8988T (cell line): ENCODE measurements at places on chromosomes 11 and 22.

DNA sequence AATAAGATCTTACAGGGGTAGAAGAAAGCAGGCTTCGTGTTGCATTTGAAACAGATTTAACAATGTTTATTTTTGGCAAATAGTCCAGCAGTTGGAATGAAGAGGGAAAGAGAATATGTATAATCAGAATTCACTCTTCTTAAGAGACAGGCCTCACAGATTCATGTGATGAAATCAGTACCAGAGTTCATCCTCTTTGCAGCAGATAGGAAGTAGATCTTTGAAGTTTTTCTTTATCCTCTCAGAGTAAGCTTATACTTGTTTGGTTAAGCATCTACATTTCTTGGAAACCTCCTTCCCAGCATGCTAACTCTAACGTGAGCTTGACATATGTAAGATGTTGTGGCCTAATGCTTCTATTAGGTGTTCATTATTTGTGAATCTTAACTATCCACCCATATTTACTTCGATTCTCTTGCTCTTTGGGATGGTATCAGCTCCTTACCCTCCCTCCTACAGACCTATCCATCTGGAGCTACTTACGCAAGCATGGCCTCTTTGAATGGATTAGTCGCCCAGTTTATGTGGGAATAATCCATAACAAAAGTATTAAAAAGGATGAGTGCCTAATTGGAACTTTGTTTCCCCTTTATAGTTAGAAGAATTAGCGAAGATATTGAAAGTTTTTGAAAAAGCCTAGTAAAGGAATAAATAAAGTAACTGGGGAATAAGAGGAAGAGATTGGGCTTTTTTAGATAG is 80.1 kb downstream of the PRMT3 start:
- DNase-seq = no peak

DNA sequence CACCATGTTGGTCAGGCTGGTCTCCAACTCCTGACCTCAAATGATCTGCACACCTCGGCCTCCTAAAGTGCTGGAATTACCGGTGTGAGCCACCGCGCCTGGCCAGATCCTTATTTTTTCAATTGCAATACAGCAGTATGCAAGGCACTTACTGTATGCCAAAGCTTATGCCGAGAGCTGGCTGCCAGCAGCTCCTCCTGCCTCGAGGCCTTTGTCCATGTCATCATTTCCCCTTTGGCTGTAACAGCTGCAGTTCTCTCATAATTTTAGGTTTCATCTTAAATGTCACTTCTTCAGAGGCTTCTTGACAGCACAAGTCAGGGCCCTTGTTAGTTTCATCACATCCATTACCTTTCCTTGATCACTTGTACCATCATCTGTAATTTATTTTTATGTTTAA is 1.5 kb upstream of the SREBF2 start:
- DNase-seq = no peak

- no peak for DNase-seq
Measured at GRCh38 chr11:36510594-36510942, 496 bp upstream of the TRAF6 start.

GRCh38 chr11:87974797-87975196 is 200.4 kb downstream of the RAB38 start:
- no peak for DNase-seq

- no peak for DNase-seq
Measured at GRCh38 chr11:27902981-27903624, 202.8 kb upstream of the BDNF start.

- peak; percentile 23 for DNase-seq
Measured at GRCh38 chr11:2589538-2589934, 110.3 kb downstream of the KCNQ1OT1 start.

DNA sequence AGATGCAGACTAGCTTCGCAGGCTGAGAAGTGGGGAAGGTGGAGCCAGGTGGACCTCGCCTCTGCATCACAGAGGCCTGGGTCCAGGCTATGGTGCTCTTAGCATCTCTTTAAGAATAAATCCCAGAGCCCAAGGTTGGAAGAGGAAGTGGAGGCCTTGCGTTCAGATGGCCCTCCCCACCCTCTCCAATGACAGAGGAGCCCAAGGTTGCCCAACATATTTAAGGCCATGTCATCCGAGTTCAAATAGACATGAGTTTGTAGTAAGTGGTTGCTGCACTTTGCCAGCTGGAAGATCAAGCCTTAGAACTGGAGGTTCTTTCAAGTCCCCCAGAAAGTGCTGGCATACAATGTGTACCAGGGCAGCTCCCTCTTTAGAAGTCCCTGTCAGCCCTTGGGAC is 47.1 kb upstream of the HORMAD2 start:
- DNase-seq = no peak

GRCh38 chr11:83192606-83193245 is 786 bp upstream of the ANKRD42 start:
- no peak for DNase-seq

DNA sequence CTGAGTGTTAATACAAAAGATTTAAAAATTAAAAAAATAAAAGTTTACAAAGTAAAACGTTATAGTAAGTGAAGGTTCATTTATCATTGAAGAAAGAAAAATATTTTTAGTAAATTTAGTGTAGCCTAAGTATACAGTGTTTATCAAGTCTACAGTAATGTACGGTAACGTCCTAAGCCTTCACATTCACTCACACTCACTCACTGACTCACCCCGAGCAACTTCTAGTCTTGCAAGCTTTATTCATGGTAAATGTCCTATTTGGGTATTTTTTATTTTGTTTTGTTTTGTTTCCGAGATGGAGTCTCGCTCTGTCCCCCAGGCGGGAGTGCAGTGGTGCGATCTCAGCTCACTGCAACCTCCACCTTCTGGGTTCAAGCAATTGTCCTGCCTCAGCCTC is 8.8 kb downstream of the CASTOR1 start:
- DNase-seq = no peak

- no peak for DNase-seq
Measured at GRCh38 chr22:49259839-49260615, 567.6 kb downstream of the BRD1 start.

- DNase-seq = no peak
Measured at GRCh38 chr11:128592454-128592853, 5.1 kb upstream of the ETS1 start.

DNA sequence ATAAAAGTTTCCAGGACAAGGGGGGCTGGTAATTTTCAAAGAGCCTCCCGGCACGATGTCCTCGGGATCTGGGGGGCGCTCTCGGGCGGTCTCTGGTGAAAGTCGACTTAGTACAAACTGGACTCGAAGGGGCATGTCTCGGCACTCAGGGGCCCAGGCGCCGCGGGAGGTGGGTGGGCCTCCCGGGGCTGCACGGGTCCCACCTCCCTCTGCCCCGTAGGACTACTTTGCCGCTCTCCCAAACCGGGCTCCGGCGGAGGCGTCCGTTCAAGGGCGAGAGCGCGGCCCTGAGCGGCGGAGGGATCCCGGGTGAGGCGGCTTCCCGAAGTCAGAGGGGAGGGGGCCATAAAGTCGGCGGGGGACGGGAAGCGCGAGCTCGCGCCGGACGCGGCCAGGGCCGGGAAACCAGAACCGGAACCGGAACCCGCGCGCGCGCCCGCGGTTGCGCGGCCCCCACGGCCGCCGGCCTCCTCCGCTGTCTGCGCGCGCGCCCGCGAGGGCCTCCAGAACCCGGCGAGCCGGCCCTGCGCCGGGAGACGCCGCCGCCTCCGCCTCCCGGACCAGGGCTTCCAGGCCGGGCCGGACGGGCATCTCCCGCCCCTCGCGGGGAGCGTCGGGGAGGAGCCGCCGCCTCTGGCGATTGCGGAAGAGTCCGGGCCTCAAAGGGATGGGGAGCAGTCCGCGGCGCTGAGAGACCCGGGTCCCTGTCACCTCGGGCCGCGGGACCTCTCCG is at the start of gene ARHGEF12:
Gene ARHGEF12, plus strand, starts transcription at position 506 of the 733 bp plus-strand sequence. CDS start 831 bp downstream, outside the sequence.
- DNase-seq = peak; percentile 95

- DNase-seq = no peak
Measured at GRCh38 chr11:121391914-121392313, 60.2 kb upstream of the SORL1 start.

- no peak for DNase-seq
Measured at GRCh38 chr11:7473717-7474116, 11.6 kb upstream of the OLFML1 start.

GRCh38 chr11:69293087-69293486 is 868 bp upstream of the MYEOV start:
- peak; percentile 68 for DNase-seq

- no peak for DNase-seq
Measured at GRCh38 chr11:4092026-4092425, 2.6 kb upstream of the RRM1 start.

- DNase-seq = no peak
Measured at GRCh38 chr11:72716290-72716689, 35.9 kb downstream of the ARAP1 start.

DNA sequence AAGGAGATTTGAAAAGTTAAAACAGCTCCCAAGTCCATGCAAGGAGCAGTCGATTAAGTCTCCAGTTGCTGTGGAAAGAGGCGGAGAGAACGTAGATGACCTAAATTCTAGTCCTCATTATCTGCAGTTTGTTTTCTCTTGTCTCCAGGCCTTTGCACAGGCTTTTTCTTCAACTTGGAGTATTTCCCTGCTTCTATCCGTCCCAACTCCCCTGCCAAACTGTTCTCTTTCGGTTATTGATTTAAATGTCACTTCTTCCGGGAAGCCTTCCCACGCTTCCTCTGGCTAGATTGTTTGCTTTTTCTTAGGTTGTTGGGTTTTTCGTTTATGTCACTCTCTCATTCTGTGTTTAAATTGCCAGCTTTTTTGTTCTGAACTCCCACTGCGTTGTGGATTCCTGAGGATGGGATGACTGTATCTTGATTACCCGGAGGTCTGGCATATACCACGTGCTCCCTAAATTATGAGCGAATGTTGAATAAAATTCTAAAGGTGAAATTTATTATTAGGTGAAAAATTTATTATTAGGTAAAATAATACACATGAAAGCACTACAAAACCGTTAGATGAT is 463 bp downstream of the TMEM126B start:
- DNase-seq = no peak

DNA sequence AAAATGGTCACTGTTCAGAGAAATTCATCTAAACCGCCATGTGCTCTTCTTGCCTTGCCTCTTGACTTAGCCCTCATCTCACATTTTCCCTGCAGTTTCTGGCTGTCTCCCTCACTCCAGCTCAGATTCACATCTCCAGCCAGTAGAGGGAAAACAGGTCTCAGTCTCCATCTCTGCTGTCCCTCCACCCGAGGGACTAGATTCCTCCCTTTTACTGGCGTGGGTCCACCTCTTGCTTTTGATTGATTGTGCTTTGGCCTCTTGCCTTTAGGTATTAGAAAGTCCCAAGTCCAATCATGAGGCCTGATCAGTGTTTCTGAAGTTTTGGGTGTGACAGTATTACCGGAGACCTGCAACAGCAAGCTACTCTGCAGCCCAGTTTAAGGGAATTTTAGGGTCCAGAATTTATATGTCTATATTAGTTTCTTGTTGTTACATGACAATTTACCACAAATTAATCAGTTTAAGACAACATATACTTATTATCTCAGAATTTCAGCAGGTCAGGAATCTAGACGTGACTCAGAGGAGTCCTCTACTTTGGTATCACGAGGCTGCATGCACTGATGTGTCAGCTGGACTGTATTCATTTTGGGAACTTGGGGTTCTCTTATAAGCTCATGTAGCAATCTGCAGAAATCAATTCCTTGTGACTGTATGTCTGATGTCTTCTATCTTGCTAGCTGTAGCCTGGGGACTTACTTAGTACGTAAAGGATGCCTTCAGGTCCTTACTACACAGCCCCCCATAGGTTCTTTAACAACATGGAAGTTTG is 805.2 kb upstream of the CCDC90B start:
- no peak for DNase-seq

DNA sequence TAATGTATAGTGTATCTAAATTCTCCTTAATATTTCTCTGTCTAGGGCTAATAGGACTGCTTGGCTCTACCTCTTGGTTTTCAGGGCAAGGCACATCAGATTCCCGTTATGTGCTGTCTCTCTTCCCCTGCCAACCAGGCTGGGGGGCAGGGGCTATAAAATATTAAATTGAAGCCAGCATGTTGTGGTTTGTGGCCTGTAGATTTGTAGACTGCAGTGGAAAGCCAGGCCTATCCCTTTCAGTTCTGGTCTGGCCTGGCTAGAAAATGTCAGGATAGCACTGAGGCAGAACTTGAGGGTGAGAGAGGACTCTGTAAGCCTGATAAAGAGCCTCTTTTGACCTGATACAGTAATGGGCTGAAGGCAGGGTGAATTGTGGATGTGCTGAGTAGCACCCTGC is 14.4 kb upstream of the GRK2 start:
- peak; percentile 2 for DNase-seq

DNA sequence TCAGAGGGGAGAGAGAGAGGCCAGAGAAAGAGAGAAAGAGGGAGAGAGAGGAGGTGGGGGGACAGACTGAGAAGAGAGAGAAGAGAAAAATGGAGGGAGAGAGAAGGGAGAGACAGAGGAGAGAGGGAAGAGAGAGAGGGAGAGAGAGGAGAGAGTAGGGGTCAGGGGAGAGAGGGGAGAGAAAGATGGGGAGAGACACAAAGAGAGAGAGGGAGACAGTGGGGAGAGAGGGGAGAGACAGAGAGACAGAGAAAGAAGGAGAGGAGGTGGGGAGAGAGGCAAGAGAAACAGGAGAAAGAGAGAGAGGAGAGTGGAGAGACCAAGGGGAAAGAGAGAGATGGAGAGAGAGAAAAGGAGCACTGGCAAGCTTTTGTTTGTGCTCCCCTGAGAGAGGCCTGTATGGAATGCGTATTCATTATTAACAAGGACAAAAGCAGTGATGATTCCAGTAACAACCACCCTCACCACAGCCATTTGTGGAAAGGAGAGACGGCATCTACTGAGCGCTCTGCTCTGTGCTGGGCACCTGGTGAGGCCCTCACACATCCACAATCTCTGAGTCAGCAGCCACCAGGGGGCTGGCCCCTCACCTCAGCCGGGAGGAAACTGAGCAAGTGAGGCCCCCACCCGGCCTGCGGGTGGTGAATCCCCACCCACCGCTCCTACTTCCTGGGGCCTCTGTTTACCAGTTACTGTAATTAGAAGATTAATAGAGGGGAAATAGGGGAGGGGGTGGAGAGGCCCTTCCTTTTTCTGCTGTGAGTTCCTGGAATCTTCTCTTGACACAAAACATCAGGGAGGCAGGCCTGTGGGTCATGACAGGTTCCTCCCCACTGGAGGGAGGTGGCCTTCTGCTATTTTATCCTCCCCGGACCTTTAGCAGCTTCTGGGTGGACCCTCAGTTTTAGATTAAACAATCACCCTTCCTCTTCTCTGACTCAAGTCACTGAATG is 14.6 kb upstream of the MIAT start:
- no peak for DNase-seq

GRCh38 chr11:75347781-75348566 is 3.5 kb downstream of the ARRB1 start:
- no peak for DNase-seq

DNA sequence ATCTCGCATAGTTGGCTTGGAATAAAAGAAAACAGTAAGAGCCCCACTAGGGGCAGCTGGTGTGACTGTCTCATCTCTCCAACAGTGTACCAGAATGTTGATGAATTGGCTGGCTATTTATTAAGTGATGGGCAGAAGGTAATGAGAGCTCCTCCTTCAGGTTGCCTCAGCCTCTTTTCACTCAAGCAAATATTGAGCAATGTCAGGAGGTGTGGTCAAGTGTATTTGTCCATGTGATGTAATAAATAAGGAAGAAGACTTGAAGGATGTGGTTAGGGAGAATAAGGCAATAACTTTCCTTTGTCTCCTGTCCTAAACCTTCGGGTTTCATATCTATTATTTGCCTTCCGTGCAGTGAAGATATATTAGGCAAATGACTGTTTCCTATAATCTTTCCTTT is at the start of gene TCN1:
Gene TCN1, minus strand, starts transcription at position 91 of the 400 bp plus-strand sequence. Its CDS starts 17 bp downstream, at position 74.
- DNase-seq = no peak
